Activated naive CD4-positive, alpha-beta T cell (primary cell): ENCODE measurements at places on chromosomes 7 and 10.

- DNase-seq = no peak
Observed at GRCh38 chr7:47507522-47507921, 74.4 kb downstream of the TNS3 start.

- no peak for DNase-seq
Observed at GRCh38 chr7:157972914-157973313, 614.7 kb downstream of the PTPRN2 start.

DNA sequence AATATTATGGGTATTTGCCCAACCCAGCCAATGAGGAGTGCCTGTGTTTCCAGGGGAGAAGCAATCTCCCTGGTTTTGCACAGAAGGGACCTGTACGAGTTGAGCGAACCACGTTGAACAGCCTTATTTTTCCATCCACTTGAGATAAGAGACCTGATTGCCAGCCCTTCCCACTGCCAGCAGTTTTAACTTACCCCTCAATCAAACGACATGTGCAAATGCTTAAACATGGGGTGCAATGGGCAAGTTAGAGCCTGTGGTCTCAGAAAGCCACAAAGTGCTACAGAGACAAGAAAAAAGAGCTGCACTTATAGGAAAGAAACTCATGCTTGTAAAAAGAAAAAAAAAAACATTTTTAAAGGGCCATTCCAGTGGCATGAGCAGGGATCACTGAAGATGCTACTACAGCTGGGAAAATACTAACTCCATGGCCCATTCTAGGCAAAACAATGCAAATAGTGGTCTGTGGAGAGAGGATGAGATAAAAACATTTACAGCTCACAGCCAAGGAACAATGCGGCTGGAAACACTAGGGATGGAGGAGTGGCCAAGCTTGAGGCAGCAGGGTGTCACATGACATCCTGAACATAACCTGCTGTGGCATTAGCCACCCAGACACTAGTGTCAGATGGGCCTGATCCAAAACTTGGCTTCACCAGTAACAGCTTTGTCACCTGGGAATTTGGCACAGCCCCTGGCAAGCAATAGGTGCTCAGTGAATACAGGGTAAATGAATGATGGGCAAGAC is 162.8 kb downstream of the ELMO1 start:
- DNase-seq = no peak

GRCh38 chr10:78464856-78465267 is 431.2 kb downstream of the RPS24 start:
- no peak for DNase-seq

DNA sequence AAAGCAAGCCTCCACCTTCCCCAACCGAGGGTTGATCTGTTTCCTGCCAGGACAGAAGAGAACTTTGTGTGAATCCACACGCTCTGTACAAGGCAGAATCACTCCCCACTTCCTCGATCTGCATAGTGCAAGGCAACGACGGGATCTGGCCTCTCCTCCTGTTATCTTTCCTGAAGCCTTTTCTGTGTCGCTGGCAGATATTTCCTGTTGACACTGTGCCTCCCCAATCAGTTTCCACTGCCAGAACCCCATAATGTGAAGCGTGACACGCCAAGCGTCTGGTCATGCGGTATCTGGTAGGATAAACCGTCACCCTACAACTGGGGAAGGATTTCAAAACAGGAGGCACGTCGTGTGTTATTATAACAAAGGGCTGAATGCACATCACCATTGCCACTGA is 57.2 kb downstream of the FAM171A1 start:
- no peak for DNase-seq

GRCh38 chr10:14456218-14456869 is 125.6 kb upstream of the FRMD4A start:
- no peak for DNase-seq
